Foreskin fibroblast (primary cell): ENCODE measurements at places on chromosomes 11 and 22.

DNA sequence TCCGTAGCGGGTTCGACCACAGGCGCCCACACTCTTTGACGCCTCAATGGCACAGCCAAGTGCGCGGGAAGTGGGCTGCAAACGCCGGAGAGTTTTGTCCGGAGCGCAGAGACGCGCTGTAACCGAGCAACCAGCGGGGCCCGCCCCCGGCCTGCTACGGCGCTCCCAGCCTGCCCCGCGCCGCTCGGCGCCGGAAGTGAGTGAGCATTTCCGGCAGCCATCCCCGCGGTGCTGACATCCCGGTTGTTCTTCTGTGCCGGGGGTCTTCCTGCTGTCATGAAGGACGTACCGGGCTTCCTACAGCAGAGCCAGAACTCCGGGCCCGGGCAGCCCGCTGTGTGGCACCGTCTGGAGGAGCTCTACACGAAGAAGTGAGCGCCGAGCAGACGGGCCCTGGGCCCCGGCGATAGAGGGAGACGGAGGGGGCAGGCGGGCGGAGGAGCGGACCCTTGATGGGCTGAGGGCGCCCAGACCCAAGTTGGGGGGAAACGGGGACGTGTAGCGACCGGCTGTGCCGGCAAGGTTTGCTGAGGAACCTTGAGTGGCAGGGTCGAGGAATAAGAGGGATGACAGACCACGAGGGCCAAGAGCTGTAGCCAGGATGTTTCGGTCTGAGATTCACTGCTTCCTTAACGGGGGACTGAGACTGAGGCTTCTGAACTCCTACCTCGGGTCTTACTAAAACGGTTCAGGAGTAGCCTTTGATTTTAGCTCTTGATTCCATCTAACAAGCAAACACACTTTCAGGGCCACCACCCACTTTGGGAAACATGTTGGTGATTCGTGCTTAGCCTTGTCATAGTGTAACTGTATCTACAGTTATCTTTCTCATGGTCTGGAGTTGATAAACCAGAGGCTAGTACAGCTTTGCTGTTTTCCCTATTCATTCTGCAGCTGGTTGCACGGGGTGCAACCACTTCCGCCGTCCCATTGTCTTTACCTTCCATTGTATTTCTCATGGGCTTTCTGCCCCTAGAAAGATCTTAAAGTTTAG, at the start of gene PSMD13:
Gene PSMD13 (plus strand): TSS at position 203 of the 994 bp plus-strand sequence. CDS start 74 bp downstream, at position 277.
- peak; percentile 82 for DNase-seq

GRCh38 chr11:16873289-16873688, 134.8 kb downstream of the C11orf58 start:
- no peak for DNase-seq

GRCh38 chr11:120184946-120185705, 25.7 kb upstream of the OAF start:
- no peak for DNase-seq

DNA sequence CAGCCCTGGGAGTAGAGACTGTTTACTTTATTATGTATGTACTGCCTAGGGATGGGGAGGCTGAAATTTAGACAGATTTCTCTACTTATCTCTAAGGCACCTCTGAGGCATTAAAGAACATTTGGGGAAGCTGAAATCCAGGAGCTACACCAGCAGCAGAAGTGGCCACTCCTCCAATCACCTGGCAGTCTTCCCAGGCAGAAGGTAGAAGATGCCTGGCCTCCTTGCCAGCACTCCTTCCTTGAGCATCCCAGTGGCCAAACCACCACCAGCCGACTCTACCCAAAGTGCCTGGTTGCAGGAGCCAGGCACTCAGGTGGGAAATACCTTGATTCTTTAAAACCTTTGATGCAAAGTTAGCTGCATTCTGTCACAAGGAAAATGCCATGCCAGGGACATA, 1.9 kb upstream of the FAT3 start:
- DNase-seq = no peak

GRCh38 chr11:112889446-112889845, 71.8 kb upstream of the NCAM1 start:
- DNase-seq = no peak

DNA sequence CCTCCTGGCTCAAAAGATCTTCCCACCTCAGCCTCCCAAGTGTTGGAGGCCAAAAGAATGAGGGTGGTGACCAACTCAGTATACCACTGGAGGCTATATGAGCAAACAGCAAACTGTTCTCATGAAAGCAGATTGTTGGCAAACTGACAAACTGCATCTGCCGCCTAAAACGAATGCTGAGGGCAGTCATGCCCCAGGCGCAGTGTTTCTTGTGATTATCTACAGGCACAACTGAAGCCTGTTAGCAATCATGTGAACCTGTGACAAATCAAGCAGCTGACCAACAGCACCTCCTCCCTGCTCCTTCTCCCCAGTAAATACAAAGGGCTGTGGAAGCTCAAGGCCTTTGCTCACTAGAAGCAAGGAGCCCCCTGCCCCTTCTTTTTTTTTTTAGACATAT, 47.8 kb downstream of the BTBD10 start:
- DNase-seq = peak; percentile 31

DNA sequence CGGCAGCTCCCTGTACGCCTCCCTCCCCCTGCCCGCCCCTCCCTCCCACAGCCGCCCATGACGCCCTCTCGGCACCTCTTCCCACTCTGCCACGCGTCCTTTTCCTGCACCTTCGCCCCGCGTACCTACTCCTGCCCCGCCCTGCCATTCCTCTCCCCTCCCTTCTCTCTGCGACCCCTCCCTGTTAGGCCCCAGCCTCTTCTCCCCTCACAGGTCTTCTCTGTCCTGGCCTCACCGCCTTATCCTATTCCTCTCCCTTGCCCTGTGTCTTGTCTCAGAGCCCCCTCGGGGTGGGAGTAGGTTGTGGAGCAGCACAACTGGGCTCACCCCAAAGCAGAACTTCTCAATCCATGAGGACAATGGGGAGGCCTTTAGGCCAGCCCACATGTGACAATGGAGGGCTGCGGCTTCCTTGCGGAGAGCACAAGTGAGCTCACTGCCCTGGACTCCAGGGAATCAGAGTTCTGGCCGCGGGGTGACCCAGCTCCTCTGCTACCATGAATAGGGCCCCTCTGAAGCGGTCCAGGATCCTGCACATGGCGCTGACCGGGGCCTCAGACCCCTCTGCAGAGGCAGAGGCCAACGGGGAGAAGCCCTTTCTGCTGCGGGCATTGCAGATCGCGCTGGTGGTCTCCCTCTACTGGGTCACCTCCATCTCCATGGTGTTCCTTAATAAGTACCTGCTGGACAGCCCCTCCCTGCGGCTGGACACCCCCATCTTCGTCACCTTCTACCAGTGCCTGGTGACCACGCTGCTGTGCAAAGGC, 539 bp downstream of the SLC35C1 start:
- peak; percentile 70 for DNase-seq

DNA sequence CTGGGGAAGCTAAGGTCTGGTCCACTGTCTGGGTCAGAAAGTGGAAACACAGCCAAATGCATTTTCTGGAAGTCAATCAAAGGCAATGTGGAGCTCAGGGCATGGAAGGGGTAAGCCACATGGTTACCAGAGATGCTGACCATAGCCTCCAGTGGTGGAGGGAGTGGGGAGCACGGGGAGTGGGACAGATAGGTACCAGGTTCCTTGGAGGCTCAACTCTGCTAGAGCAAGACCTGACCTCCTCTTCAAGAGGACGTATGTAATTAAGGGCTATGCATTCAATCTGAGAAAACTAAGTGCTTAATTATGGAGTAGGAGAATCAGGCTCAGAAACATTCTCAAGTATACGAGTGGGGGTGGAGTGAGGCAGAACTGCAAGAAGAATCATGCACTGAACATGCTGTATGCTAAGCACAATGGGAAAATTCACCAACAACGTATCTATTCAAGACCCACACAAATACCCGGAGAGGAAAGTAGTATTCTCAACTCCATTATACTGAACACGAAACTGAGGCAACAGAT, 65.2 kb upstream of the PHOX2A start:
- no peak for DNase-seq

GRCh38 chr22:49149721-49150608, 677.7 kb downstream of the BRD1 start:
- no peak for DNase-seq

DNA sequence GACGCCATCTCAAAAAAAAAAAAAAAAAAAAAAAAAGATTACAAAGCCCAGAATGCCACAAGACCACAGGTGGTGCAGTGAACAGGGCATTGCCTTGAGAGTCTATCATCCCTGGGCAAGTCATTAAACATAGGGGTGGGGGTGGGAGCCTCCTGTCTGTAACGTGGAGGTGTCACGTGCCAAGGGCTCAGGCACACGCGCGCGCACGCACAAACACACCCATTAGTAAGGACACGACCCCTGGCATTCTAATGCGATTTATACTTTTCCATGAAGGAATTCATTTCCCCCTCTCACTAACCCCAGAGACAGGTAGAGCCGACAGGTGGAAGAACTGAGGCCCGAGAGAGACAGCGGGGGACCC, 5.8 kb upstream of the GCAT start:
- no peak for DNase-seq

- no peak for DNase-seq
Measured at GRCh38 chr22:50314455-50315288, 7.2 kb upstream of the PLXNB2 start.

GRCh38 chr22:50189849-50190181, 4.1 kb downstream of the TRABD start:
- DNase-seq = peak; percentile 54
